ENCODE measurements at places on chromosomes 5 and 9.

DNA sequence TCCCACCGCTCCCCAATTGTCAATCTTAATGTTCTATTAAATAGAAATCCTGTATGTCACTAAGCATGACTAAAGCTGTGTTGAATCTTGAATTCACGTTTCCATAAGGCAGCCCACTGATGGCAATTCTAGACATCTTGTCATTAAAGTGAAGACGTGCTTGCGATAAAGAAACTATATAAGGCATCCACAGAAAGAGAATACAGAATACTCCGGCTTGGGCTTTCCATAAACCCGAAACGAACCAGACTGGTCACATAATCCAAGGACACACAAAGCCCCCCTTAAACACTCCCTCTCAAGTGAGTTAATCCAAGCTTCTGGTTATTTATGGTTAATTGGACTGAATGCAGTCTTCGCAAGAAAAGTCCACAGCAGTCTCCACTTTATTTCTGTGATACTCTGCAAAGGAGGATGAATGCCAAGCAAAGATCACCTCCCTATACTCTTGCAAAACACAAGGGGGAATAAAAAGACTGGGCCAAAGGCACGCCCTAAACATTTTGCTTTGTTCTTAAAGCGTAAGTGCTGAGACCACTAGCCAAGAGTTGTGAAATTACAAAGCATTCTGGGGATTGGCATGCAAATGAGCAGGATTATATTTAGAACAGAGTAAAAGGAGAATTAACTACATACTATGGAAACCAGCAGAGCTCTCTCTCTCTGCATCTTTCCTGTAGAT lies 54.7 kb downstream of the DPYSL3 start:
- no peak for DNase-seq

DNA sequence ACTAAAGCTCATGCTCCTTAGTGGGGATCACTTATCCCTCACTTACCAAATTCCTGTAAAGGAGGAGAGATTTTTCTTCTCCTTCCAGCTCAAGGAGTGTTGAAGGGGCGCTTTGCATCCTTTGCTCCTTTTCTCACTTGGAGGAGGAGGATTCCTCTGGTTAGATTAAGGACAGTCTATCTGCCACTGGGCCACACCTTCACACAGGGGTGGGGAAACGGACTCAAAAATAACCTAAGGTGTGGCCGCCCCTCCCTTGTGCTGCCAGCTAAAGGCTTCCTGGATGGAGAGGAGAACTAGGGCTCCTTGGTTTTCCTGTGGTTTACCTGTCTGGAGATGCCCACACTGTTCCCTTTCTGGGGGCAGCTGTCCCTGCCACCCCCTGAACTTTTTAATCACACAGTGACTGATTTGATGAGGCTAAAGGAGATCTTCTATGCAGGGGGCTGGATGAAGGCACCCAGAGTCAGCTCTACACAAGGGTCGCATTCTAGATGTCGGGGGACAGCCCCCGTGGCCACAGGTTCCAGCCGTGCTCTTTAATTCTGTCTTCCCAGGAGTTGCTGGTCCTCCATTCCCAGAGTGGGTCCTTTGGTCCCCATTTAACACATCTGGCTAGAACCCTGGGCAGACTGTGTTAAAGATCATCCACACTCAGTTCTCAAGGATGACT lies 14.4 kb downstream of the GLRX start:
- no peak for DNase-seq

DNA sequence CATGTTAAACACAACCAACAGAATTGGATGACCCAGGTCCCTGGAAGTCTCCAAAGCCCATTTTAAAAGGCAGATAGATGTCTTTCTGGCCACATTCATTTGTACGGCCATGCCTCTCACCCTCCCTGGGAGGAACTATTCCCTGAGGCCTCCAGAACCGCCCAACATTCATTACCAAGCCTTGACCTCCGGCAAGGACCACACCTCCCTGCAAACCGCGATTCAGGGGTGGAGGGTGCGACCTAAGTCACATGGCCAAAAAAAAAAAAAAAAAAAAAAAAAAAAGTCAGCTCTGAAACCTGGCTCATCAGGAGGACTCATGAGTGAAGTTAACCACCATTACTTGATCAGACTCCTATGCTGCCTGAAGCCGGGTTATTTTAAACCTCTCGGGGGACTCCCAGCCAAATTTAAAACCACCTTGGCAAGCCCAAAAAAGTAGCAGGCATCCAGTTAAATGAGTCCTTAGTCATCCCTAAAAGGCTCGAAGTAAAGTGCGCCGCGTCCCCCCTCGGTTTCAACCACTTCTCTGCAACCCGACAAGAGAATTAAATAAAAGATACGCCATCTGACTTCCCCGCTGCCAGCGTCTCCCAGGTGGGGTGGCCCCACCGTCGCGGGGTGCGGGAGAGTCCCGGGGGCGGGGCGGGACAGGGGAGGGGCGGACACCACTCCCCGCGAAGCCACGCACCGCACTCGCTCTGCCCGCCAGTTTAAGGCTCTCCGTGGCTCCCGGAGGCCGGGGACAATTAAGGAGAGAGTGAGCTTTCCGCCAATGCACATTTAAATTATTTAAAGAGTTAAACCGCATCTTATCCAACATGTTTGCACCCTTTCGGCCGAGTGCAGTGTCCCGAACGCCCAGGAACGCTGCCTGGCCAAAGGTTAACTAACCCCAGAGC lies 2.3 kb downstream of the KLF9 start:
- DNase-seq = no peak

- DNase-seq = no peak
These were observed 9.8 kb downstream of the SUB1 start for GRCh38 chr5:32595118-32595517.

DNA sequence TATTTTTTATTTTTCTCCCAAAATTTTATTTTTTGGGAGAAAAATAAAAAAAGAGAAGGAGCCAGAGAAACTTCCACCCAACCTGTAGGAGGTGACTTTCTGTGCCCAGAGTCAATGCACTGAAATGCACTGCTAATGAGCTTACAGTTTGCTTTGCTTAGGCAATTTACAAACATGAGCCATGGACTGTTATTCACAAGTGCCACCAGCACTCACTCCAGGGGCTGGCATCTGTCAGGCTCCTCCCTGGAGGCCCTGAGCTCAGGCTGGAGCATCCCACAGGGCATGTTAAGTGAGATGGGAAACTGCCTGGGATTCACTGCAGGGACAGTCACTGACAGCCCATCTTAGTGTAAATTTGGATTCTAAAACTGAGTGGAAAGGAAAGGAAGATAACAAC lies 74.9 kb downstream of the FANCC start:
- no peak for DNase-seq

- DNase-seq = peak; percentile 28
These were observed 9.7 kb downstream of the ORM2 start for GRCh38 chr9:114339130-114339908.

- DNase-seq = no peak
These were observed 12.5 kb downstream of the TRIP13 start for GRCh38 chr5:905139-905642.

DNA sequence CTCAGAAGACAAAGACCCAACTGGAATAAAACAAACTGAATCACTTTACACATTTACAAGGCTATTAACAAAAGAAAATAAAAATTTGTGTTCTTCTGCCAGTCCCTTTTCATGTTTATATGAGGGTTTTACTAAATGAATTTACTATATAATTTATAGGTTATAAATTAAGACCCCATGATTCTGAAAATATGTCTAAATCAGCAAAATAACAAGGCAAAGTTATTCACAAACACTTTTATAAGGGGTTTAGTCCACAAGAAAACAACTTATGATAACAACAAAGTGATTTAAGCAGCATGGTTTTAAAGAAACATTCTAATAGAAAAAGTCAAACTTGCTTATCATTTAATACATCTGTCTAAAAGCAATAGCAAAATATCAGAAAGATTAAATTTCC lies 4.9 kb downstream of the MIER3 start:
- no peak for DNase-seq

- DNase-seq = no peak
These were observed 92.1 kb upstream of the FBN2 start for GRCh38 chr5:128630121-128630520.

- DNase-seq = no peak
These were observed 93.6 kb downstream of the COL23A1 start for GRCh38 chr5:178496642-178497041.
